ENCODE measurements at places on chromosomes 5 and 9.

GRCh38 chr5:170046241-170046640, 59.5 kb upstream of the FOXI1 start:
- DNase-seq: no peak

DNA sequence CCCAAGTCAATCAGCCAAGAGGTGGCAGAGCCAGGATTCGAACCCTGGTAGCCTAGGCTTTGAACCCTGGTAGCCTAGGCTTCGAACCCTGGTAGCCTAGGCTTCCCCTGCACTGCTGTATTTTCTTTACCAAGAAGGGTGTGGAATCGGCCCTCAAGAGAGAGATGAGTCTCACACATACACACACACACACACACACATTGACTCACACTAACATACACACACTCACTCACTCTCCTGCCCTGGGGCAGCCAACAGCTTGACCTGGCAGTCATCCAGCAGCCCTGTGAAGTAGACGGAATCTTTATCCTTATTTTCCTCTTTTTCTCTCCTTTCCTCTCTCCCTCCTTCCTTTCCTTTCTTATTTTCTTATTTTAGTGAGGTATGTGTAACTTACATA, 55.4 kb upstream of the RPL26L1 start:
- peak; percentile 70 for DNase-seq

DNA sequence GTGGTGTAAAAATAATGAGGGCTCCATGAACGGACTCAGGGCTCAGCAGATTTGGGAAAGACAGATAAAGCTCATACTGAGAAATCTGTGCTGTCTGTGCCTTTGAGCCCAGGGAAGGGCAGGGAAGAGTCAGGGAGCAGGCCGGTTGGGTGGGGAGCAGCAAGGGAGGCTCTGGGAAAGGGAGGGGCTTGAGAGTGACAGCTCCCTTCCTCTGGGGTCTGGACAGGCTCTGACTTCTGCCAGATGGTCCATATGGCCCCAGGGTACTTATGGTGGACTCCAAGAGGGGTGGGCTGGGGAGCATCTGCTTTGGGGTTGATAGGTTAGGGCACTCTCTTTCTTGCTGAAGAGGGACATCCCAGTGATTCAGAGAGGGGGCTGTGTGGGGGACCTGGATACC, 2.1 kb downstream of the NPR2 start:
- no peak for DNase-seq

DNA sequence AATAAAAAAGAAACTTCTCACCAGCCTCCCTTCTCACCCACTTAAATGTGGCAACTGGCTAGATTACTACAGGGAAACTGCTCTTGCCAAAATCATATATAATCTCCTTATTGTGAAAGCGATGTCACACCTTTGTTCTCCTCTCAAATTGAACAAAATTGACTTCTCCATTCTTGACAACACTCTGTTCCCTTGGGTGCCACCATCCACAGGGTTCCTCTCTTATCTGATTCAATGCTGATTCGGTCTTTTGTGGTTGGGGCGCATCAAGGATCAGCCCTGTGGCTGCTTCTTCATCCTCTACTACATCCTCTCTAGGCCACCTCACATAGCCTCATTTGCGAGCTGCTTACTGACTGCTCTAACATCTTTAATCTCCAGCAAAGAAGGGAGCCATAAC, 86.1 kb downstream of the EDIL3 start:
- no peak for DNase-seq

DNA sequence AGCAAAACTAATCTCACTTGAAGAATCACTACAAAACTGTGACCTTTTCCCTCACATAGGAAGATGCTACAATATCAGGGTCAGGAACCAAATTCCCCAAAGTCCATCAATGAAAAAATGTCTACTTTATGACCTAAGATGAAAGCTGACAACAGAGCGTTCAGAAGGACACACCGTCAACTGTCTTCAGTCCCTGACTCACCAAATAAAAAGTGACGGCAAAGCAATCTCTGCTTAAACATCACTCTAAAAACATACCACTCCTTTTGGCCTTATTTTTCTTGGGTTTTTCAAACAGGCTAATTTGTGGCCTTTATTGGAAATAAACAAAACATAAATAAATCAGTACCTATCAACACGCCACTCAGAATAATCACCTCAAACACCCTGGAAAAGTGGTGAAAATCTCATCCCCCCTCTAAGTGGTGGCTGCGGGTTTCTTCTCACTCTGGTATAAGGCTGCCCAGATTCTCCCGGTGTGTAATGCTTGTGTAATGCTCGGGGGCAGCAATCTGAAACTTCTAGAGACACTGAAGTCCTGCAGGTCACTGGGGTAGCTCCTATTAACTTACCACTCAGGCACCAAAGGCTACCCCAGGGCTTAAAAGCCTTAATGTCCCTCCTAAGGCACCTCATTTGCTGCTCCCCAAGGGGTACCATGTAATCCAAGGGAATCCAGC, 29.5 kb downstream of the SEMA4D start:
- no peak for DNase-seq

DNA sequence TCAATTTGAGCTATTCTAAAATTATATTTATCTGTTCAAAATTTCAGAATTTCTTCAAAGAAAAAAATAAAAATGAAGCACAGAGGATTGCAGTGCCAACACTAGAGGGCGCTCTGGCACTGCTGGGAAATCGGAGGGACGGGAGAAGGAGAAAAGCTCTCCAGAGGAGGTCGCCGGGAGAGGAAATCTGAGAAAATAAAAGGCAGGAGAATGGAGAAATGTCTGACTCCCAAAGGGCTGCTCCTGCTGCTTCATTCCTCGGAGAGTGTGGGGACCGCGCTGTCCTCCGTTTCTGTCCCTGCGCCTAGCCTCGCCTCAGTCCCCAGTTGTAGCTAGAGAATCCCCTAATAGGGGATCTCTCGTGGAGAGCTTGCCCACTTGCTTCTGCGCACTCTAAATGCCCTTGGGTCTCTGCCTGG, 40.0 kb upstream of the ARSB start:
- peak; percentile 7 for DNase-seq

DNA sequence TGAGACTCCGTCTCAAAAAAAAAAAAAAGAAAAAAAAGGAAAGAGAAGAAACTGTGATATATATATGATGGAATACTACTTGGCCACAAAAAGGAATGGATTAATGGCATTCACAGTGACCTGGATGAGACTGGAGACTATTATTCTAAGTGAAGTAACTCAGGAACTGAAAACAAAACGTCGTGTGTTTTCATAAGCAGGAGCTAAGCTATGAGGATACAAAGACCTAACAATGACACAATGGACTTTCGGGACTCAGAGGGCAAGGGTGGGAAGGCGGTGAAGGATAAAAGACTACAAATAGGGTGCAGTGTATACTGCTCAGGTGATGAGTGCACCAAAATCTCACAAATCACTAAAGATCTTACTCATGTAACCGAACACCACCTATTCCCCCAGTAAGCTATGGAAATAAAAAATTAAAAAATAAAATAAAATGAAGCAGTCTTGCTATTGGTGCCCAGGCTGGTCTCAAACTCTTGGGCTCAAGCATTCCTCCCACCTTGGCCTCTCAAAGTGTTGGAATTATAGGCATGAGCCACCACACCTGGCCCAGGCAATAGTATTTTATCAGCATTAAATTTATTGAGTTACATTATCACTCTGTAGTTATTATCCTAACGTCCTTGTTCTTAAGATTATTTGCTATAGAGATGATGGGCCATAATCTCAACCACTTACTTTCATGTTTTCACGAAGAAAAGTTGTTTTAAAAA, 71.5 kb upstream of the GPBP1 start:
- no peak for DNase-seq

GRCh38 chr5:79535477-79536192, 21.7 kb upstream of the HOMER1 start:
- no peak for DNase-seq

- no peak for DNase-seq
Measured at GRCh38 chr5:51651476-51651875, 268.2 kb downstream of the ISL1 start.

GRCh38 chr5:138668451-138669380, 84.5 kb upstream of the CTNNA1 start:
- no peak for DNase-seq

DNA sequence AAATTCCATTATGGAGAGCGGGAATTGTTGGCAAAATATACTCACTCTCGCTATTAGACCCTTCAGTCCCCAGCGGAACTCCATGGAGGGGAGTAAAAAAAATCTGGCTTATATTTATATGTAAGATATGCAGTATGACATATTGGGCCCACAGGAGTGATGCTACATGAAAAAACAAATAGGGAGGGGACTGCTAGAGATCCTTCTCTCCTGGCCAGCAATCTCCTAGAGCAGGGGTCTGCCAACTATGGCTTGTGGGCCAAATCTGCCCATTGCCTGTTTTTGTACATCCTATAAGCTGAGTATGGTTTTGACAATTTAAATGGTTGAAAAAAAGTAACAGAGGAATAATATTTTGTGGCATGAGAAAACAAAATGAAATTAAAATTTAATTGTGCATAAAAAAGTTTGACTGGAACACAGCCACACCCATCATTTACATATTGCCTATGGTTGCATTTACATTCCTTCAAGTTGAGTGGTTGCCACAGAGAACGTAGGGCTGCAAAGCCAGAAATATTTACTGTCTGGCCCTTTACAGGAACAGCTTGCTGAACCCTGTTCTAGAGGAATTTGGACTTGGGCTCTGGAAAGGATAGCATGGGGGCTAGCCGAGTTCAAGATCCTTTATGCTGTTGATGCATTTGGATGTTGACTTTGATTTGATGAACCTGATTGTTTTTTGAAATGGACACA, 197.3 kb upstream of the CLINT1 start:
- DNase-seq: no peak

- no peak for DNase-seq
Measured at GRCh38 chr9:87093777-87094176, 146.5 kb upstream of the GAS1 start.

GRCh38 chr9:110487196-110487595, 92.3 kb downstream of the SVEP1 start:
- DNase-seq: no peak

GRCh38 chr5:101897914-101898313, 398.2 kb downstream of the SLCO4C1 start:
- no peak for DNase-seq

DNA sequence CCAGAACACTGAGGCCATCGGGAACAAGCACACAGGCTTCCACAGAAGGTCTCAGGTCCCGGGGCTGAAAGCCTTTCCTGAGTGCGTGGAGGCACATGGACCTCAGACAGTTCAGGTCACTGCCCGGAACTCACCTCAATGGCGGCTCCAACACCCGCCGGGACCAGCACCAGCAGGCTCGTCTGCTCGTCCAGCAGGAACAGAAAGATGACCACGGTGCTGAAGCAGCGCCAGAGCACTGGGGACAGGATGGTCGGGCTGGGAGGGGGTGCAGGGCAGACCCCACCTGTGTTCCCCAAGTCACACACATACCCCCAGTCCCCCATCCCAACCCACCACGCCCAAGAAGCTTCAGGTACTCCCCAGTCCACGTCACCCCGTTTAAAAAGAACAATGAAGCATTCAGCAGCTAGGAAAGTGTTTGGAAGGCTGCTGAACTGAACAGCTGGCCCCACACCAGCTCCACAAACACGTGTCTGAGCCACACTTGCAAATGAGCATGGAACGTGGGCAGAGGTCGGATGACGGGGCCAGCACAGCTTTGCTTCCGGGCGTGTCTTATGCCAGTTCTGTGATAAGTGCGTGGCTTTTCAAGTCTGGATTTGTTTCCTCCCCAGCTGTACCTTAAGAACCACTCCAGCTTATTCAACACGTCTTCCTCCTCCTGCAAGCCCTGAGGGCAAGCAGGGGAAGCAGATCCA, 14.6 kb downstream of the CLPTM1L start:
- DNase-seq: no peak

GRCh38 chr9:109781086-109781485, 1.1 kb downstream of the PALM2AKAP2 start:
- no peak for DNase-seq

DNA sequence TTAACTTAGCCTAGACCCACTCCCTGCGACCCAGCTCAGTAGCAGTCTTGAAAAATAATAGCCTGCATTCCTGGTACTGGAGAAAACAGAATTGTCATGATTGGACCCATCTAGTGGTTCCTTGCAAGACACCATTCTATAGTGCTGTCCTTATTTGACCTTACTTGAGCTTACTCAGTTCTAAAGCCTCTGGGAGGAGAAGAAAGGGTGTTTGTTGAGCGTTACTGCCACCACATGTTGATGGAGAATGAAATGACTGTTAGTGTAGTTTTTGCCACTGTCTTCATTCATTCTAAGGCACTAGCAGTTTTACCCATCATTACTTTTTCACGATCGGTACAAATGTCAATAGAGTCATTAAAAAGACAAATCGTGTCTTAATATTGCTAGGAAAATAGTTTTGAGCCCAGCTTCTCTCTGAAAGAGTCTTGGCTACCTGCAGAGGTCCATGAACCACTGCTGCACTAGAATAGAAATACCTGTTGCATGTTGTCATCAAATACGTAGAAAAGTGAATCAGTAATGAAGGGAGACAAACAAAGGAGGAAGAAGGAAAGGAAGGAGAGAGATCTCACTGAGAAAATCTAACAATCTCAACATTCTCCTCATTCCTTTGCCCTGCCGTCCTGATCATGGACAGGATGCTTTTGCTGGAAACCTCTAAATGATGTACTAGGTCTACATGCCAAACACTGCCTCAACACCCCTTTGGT, 96.0 kb downstream of the LIX1 start:
- DNase-seq: peak; percentile 18

- DNase-seq: peak; percentile 99
Measured at GRCh38 chr5:132387640-132388117, 18.2 kb downstream of the SLC22A5 start.

DNA sequence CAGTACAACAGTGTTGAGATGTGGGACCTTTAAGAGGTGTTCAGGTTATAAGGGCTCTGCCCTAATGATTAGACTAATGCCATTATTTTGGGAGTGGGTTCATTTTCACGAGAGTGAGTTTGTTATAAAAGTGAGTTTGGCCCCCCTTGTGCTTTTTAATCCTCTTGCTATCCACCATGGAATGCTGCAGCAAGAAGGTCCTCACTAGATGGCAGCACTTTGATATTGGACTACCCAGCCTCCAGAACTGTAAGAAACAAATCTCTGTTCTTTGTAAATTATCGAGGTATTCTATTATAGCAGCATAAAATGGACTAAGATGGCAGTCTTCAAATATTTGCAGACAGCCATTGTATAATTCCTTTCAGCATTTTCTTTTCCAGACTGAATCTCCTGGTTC, 212.4 kb downstream of the LRRC70 start:
- DNase-seq: no peak

GRCh38 chr5:152164860-152165259, 240.2 kb upstream of the GLRA1 start:
- DNase-seq: no peak

- DNase-seq: no peak
Measured at GRCh38 chr9:95507464-95508241, 9.1 kb downstream of the PTCH1 start.

- DNase-seq: no peak
Measured at GRCh38 chr5:137510671-137511070, 11.5 kb upstream of the SPOCK1 start.

Data from GM04503 (cell line).